Stimulated activated CD8-positive, alpha-beta memory T cell treated with anti-CD3 and anti-CD28 coated beads, Interleukin-15, amount 100 ng/mL, for 24 hours (primary cell): ENCODE measurements at places on chromosomes 7 and 10.

GRCh38 chr7:147452816-147453215 lies 1137.8 kb upstream of the C7orf33 start:
- DNase-seq: no peak

- DNase-seq: no peak
Measured at GRCh38 chr10:130963052-130963393, 348.5 kb downstream of the TCERG1L start.

DNA sequence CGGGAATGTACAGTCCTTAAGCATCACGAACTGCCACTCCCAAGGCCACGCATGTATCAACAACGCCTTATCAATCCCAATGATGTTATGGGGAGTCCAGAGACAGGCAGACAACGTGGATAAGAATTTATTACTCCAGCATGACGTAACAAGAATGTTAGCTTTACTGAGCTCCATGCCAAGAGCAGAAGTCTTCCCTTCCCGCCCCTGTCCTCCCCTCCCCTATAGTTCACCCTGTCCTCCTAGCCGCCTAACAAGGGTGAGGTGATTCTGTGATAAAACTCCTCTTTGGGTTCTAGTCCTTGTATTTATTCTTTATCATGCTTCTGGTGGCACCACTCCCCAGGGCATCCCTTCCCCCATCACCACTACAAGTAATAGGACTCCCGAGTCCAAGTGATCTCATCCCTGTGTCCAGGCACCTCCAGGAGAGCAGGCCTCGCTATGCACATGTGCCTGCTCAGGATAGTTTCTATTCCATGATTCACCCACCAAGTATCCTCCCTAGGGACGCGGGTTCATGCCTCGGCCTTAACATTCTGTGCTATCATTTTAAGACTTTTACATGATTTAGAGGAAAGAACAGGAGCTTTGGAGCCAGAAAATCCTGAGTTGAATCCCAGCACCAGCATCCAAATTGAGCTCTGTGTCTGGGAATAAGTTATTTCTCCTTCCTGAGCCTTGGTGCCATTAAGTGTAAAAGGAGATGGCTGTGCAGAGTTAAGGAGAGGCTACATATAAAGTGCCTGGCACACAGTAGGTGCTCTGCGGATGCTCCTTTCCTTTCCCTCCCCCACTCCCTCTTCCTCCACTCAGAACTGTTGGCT lies 15.4 kb downstream of the GSDME start:
- no peak for DNase-seq

GRCh38 chr7:152881893-152882292 lies 122.3 kb downstream of the ACTR3B start:
- DNase-seq: no peak

- DNase-seq: peak; percentile 60
Measured at GRCh38 chr7:92833766-92834506, 2.4 kb downstream of the CDK6 start.

- DNase-seq: no peak
Measured at GRCh38 chr7:31019509-31019908, 32.6 kb upstream of the ADCYAP1R1 start.

- no peak for DNase-seq
Measured at GRCh38 chr10:89669985-89670384, 24.9 kb upstream of the PANK1 start.

- DNase-seq: no peak
Measured at GRCh38 chr7:26441002-26441521, 149.4 kb downstream of the SNX10 start.

DNA sequence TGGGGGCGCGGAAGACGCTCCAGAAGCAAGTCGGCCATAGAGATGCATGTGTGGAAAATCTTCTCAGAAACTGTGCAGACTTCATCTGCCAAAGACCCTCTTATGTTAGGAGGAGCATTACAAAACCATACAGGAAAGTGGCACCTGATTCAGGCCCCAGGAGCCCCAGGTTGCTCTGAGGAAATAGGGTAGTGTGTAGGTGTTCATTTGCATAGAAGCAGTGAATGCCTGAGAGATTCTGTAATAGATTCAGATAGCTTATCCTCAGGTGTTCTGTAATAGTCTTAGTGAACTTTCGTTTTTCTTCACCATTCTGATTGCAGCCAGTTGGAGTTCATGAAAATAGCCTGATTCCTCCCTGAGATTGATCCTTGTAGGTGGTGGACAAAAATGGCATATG lies 106.4 kb upstream of the GJD4 start:
- DNase-seq: no peak

GRCh38 chr7:4837803-4838625 lies 23.8 kb downstream of the PAPOLB start:
- DNase-seq: no peak

GRCh38 chr7:158237672-158238335 lies 349.8 kb downstream of the PTPRN2 start:
- DNase-seq: no peak

DNA sequence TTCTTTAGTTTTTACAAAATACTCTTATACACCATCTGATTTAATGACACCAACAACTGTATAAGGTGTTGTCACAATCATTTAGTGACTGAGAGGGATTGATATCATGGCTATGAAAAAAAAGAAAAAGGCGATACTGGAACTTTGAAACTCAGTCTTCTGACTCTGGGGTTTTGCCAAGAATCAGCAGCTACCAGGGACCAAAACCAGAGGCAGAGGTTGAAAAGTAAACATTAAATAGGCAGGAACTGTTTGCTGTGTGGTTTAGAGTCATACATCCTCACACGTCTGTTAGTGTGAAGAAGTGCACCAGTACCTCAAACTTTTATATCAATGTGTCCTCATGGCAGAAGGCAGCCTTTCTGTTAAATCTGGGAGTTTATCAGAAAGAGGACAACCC lies 19.9 kb upstream of the GGCT start:
- DNase-seq: no peak

- no peak for DNase-seq
Measured at GRCh38 chr10:17383801-17384555, 70.4 kb downstream of the ST8SIA6 start.

DNA sequence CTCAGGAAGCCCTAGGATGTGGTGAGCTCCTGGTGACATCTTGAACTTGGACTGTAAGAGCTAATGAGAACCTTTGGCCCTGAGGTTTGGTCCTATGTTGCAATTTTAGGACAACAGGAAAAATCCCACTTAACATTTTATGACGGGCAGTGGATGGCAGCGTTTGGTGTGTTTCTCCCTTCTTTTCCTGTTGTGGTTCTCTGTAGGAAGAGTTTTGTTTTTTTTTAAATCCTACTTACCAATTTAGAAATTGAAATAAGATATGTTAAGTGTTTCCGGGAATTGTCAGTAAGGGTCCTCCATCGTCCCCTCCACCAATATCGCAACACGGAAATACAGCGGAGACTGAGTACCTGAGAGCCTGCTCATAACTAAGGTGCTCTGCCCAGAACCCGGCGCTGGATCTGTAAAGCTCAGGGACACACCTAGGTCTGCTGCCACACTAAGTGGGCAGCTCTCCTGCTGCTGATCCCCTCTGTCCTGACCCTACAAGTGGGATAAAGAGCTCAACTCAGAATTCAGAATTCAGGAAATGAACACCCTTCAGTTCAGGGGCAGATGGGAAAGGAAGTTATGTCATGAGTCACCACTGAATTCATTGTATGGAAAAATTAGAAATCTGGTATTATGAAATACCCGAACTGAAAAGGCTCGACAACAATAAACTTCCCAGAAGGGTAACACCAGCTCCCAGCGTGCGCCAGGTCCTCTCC lies 9.1 kb upstream of the PROSER2 start:
- DNase-seq: no peak

DNA sequence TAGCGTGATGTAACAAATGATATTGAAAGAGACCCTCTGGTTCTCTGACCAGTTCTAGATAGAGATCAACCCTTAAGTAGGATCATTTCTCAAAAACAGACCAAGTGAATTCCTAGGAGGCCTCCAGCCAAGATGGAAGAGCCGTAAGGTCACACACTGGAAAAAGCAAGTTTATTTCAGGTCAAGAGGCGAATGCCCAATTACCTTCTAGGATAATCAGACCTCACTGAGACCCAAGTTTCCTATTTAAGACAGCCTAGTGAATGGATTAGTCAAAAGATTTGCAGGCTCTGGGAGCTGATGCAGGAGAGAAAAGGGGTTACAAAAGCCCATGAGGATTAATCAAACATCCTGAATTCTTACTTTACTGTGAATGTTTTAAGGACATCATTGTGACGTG lies 486.1 kb upstream of the NRP1 start:
- no peak for DNase-seq

- no peak for DNase-seq
Measured at GRCh38 chr7:149469806-149470205, 8.9 kb upstream of the ZNF777 start.

DNA sequence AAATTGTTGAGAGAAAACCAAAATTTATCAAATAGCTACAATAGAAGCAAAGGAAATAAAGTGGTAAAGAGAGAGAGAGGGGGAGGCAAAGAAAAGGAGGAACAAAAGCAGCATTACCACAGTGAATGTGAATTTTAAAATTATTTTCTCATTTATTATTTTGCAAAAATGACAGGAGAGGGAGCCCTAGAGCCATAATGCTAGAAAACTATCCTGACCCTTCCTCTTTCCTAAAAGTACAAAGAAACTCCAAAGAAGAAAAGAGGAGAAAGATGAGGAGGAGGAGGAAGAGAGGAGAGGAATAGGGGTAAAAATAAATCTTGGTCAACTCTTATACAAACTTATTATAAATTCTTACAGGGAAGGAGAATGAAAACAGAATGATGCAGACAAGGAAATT lies 921.5 kb downstream of the NRG3 start:
- DNase-seq: no peak

DNA sequence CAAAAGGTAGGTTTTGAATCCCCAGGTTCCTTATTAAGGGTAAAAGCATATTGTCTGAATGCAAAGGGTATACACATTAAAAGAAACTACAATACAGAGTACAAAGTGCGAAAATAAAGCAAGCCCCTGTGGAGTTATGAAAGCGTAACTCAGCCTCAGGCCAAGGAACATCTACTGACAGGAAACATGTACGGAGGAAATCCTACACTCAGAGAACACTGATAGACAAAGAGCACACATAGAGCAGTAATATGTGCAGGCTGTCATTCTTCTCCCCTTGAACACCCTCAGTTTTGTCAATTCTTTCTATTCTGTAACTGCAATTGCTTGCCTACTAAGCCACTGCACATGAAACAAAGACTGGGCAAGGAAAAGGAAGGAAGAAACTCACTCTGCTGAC lies 150.2 kb downstream of the DGKB start:
- DNase-seq: no peak

GRCh38 chr10:76411729-76412435 lies 980.5 kb downstream of the LRMDA start:
- DNase-seq: no peak

DNA sequence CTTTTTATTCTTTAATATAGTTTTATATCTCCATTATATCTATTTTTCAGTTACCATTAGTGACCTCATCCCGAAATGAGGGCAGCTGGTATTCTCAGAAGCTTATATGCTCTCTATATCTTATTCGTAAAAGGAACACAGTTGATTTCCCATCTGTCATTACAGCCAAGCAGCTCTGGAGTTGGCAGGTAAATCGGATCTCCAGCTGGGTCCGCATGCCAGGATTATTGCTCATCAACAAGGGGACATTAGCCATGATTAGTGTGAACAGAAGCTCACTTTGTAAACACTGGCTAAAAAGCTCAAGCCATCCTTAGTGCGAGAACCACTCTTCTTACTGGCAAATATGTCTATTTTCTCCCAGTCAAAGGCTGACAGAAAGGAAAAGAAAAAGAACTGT lies 180.3 kb downstream of the NPSR1 start:
- DNase-seq: no peak

DNA sequence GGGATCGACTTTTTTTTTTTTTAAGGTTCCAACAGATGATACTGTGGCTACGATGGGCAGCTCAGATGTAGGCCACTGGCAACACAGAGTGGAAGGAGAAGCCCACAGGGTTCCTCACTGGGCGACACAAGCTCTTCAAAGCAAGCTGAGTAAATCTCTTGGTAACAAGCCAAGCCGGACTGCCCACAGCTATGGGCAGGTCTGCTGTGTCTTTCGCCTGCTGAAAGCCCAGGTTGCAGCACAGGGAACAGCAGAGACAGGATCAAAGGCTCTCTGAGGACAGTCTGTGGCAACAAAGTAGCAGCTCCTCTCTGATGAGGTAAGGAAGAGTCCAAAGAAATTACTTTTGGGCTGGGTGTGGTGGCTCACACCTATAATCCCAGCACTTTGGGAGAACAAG lies 83.6 kb downstream of the KCNMA1 start:
- DNase-seq: no peak

DNA sequence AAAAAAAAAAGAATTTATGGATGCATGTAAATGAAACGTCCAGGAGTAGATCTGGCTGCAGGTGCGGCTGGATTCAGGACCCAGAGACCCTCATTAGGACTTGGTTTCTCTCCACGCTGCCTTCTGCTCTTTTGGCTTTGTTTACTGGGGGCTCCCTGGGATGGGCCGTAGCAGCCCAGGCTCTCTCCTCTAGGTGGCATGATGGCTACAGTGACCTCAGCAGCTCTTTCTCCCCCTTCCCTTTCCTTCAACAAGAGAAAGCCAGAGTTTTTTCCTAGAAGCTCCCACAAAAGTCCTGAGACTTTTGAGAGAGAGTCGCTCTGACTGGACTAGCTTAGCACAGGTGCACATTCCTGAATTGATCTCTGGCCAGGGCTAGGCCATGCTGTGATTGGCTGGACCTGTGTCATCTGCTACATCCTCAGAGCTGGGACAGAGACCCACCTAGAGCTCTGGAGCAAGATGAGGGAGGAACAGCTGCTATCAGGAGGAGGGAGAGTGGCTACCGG lies 67.8 kb upstream of the PDCD4 start:
- DNase-seq: no peak

GRCh38 chr7:112940314-112940732 lies 146.3 kb downstream of the GPR85 start:
- DNase-seq: no peak

GRCh38 chr7:447523-447922 lies 72.1 kb downstream of the PDGFA start:
- no peak for DNase-seq
